Activated T-helper 9 cell treated with anti-CD3 and anti-CD28 coated beads, Interleukin-2, amount 50 U/mL, for 16 hours (primary cell): ENCODE measurements at places on chromosomes 6 and 20.

GRCh38 chr6:150269857-150270223, 99.0 kb upstream of the IYD start:
- DNase-seq, result no peak

- no peak for DNase-seq
These were observed 10.0 kb downstream of the PYGB start for GRCh38 chr20:25257756-25258475.

- DNase-seq, result no peak
These were observed 94.8 kb downstream of the MBOAT1 start for GRCh38 chr6:20117474-20117873.

DNA sequence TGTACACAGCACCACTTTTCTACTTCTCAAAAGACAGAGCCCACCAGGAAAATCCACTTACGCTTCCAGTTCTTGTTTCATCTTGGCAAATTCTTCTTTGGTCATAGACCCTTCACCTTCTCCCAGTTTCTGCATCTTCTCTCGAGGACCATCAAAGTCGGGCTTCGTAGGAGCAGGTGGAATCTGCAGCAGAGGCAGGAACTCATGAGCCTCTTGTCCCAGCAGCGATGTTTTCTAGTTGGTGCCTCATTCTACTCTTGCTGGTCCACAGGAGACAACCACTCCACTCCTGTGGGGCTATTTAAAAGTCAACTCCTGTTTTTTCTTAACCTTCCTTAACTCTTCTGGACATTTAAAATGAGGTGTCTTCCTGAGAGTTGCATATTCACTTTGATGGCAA, 14.7 kb downstream of the SNX5 start:
- DNase-seq, result no peak

- DNase-seq, result no peak
These were observed 17.6 kb downstream of the ADGRF5 start for GRCh38 chr6:46904117-46904516.

DNA sequence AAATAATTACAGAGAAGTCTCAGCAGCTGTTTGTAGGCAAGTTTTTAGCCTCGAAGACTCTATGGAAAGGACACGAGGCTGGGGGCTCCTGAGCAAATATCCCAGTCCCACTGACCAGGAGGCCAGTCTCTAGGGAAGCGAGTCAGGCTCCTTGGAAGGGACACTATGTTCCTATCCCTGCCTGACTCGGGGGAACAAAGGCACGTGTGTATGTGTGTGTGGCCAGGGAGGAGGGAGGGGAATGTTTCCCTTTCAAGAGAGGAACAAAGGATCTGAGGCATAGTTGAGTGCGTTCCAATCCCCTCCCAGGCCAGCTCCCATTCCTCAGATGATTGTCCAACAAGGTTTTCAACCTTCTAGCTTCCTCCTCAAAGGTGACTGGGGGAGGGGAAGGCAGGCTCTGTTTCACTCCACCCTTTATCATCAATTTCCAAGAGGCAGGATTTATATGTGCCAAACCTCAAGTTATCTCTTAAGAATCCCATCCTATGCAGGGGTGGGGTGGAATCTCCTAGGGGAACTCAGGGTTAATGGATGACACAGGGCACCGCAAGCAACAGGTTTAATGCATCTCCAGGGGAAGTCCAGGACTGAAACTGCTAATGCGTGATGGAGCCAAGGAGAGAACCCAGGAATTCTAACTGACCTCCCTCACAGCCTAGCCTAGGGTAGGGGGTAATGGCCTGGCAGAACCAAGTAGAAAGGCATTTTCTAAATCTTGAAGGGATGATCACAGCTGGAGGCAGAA, 9.9 kb downstream of the BCL2L1 start:
- DNase-seq, result no peak

- no peak for DNase-seq
These were observed 200.6 kb downstream of the GMPR start for GRCh38 chr6:16438718-16439591.

DNA sequence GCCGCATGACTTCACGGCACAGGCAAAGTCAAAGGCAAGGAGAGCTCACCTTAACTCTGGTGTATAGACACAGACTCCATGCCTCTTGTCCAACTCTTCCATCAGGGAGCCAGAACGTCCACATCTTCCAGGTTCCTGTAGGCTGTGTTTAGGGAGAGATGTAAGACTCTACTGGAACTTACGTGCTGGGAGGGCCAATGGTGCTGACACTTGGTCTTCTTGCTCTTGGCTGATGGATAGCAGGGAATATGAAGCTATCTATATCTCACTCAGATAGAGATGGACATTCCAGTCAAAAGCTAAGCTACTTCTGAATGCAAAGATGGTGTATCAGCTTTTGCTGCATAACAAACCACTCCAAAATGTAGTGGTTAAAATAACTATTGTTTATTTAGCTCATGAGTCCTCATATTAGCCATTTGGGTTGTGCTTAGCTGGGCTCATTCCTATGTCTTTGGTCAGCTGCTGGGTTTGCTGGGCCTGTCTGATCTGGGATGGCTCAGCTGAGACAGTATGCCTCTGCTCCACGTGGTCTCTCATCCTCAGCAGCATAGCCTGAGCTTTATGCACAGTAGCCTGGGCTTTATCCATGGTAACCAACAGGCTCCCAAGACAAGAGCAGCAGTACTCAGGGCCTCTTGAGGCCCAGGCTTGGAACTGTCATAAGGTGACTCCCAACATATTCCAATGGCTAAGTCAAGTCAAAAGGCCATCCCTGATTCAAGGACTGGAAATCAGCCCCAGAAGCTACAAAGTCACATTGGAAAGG, 111.6 kb downstream of the SNX5 start:
- DNase-seq, result no peak

DNA sequence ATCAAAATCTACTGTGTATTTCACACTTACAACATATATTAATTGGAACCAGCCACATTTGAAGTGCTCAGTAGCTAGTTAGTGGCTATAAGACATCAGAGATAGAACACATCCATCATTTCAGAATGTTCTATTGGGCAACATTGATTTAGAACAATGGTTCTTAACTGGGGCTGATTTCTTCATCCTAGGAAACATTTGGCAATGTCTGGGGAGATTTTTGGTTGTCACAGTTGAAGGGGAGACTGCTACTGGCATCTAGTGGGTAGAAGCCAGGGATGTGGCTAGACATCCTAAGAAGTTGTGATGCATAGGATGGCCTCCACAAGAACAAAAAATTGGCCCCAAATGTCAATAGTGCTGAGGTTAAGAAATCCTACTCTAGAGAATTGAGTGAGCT, 132.5 kb downstream of the OLIG3 start:
- DNase-seq, result no peak

GRCh38 chr20:34112600-34113101, 608 bp upstream of the EIF2S2 start:
- no peak for DNase-seq
